H1 (cell line): ENCODE measurements at places on chromosomes 4 and X. TPM values are rescaled to one million over a fixed set of nuclear protein-coding genes. Genes with fewer than 3 reads are reported as not detected.

Gene CXorf38
- 6.4 and 7.2 TPM in 2 replicates for total RNA-seq

Gene ENOX2
- total RNA-seq: 10.9 and 12.3 TPM in 2 replicates

Gene SPARCL1
- total RNA-seq: 0.48 and 0.78 TPM in 2 replicates

- H3K27ac ChIP-seq: no peak overlapping the region
- H3K4me1 ChIP-seq: no peaks in the 10 kb centered on the region; the same call in 1 of the 2 replicates
- no peak overlapping the region for H3K4me3 ChIP-seq
- no peaks in the 10 kb centered on the region for H3K36me3 ChIP-seq
- no peak for DNase-seq
- H3K27me3 ChIP-seq: no peaks in the 10 kb centered on the region
These were observed 33.4 kb upstream of the MAGEC2 start for GRCh38 chrX:142238536-142238935.

DNA sequence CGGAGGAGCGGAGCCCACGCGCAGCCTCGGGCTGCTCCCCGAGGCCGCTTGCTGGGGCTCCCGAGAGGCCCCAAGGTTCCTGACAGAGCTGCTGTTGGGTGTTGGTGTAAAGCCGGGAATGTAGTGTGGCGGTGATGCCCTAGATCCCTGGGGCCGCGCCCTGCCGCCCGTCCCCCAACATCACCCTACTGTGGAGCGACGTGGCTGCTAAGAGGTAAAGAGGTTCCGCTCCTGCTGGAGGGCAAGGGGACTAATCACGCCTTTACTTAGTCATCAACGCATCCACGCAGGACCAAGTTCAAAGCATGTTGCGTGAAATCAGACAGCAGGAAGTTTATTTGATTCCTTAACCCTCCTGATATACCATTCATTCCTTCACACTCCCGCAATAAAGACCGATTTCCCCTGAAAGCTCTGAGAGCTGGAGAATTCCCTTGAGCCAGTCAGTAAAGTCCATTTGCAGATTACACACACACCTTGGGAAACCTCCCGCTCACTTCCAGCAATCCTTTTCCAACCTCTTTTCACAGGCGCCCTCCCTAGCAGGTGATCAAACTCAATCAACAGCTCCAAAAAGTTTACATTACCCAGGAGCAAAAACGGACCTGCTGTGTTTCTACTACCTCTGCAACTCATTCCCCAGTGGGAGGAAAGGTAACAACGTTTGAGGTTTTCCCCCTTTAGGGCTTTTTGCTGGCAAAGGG, 579 bp upstream of the GABRA2 start:
- H3K4me3 ChIP-seq: peak overlapping the region; percentile 82
- H3K4me1 ChIP-seq: peaks cover 4% of the 10 kb centered on the region; the same call in 1 of the 2 replicates
- H3K36me3 ChIP-seq: no peaks in the 10 kb centered on the region
- peaks cover 24% of the 10 kb centered on the region for H3K27me3 ChIP-seq

GRCh38 chr4:19728773-19729172, 522.9 kb upstream of the SLIT2 start:
- no peaks in the 10 kb centered on the region for H3K4me1 ChIP-seq
- H3K36me3 ChIP-seq: no peaks in the 10 kb centered on the region
- no peak for DNase-seq
- H3K27me3 ChIP-seq: no peaks in the 10 kb centered on the region

DNA sequence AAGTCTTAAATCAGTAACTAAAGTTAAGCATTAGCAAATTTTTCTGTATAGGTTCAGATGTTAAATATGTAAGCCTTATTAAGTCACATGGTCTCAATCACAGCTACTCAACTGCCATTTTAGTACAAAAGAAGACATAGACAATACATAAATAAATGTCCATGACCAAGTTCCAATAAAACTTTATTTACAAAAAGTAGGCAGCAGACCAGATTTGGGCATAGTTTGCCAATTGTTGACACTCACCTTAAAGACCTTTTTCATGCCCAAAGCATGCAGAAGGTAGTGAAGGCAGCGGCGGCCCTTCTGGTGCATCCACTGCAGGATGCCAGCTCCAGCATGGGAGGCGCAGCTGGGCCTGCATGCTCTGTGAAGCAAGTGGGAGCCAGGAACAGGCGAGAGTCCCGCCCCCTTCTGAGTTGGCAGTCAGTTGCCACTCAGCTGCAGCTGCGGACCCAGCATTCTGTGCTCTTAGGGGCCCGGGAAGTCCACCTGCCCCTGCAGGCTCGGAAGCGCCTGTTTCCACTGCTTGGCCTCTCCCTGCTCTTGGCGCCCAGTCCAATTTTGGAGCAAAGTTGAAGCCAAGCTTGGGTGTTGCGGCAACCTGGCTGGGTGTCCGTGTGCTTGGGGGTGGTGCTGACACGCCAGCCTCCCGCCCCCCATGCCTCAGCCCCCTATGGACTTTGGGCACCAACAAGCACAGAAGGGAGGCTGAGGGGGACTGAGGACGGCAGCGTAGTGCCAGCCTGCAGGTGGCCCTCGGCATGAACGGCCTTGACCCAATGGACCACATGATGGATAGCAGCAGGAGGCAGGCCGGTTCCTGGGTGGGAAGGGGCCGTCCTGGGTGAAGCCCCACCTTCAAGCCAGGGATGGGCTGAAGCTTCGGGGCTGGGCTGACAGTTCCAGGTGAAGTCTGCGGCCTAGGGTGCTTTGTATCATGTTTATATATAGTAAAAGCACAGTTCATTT, 42.4 kb upstream of the PABPC4L start:
- H3K36me3 ChIP-seq: no peaks in the 10 kb centered on the region
- no peak for DNase-seq
- no peaks in the 10 kb centered on the region for H3K4me1 ChIP-seq
- no peaks in the 10 kb centered on the region for H3K27me3 ChIP-seq

DNA sequence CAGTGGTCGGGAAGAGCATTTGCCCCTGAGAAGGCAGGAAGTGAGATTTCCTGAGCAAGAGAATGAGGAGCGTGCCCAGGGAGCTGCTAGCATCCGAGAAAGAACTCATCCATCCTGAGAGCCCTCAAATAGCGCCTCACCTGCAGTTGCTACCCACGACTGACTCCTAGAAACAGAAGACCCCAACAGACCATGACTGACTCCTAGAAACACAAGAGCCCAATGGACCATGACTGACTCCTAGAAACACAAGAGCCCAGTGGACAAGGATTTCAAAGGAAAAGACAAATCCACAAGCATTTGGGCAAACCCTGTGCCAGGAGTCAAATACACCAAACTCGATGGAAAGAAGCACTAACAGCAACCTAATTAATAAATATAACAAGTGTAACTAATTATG, 575.2 kb upstream of the FRG1 start:
- H3K27me3 ChIP-seq: no peaks in the 10 kb centered on the region
- no peaks in the 10 kb centered on the region for H3K4me1 ChIP-seq
- H3K27ac ChIP-seq: no peak overlapping the region

DNA sequence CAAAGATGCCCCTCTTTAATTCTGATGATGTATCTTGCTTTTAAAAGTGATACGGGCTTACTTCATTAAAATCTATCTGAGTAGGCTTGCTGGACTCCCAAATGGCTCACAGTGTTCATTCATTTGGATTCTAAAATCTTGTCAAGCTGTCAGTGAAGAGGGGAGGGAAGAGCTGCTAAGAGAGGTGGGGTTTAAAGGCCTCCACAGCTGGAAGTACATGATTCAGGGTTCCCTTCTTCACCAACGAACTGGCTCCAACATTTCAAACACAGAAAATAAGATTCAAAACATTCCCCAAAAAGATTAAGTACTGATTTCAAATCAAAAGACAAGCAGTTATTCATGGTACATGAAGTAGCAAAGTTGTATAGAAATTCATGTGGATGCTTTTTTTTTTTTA, 133.0 kb upstream of the NAP1L5 start:
- no peak overlapping the region for H3K4me3 ChIP-seq
- H3K36me3 ChIP-seq: no peaks in the 10 kb centered on the region
- no peaks in the 10 kb centered on the region for H3K27me3 ChIP-seq
- no peak for DNase-seq
- H3K27ac ChIP-seq: no peak overlapping the region
- H3K4me1 ChIP-seq: no peaks in the 10 kb centered on the region

GRCh38 chrX:110241816-110242215, 76.1 kb downstream of the AMMECR1 start:
- no peaks in the 10 kb centered on the region for H3K27me3 ChIP-seq
- no peak overlapping the region for H3K4me3 ChIP-seq
- no peak for DNase-seq
- no peaks in the 10 kb centered on the region for H3K36me3 ChIP-seq
- H3K4me1 ChIP-seq: no peaks in the 10 kb centered on the region

DNA sequence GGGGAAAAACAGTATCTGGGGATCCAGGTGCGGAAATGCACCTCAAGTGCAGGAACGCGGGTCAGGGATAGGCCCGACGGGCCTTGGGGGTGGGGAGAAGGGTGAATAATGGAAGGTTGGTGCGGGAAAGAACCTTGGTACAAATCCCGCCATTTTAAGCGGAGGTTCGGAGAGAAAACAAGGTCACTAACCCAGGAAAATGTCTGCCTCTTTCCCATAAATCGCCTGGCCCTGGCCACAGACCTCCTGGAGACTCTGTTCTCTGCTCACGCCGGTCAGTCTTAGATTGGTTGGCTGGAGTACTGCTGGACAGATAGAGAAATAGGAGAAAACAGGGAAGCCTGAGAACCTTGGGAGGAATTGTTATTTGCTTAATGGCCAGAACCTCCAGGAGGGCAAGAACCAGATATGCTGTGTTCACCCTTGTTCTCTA, 897 bp upstream of the FBXL5 start:
- peak overlapping the region; percentile 63 for H3K4me3 ChIP-seq
- peaks cover 8% of the 10 kb centered on the region; the same call in 1 of the 2 replicates for H3K4me1 ChIP-seq
- H3K27ac ChIP-seq: peak overlapping the region; percentile 100
- peak; percentile 75 for DNase-seq

DNA sequence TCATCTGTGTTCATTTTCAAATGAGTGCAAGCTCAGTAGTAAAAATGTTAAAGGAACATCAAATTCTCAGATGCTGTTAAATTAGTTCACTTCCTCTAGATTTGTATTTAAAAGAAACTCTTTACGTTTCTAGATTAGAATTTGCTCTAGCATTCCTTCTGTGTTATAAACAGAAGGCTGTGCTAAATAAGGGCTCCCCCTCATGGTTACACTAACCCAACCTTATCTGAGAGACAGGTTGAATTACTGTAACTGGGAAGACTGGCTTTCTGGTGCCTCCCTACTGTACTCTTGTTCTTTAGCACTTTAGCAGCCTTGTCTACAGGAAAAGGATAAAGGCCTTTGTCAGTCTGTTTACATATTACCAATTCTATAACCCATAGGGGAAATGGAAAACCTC, 56.8 kb downstream of the RXFP1 start:
- H3K27ac ChIP-seq: no peak overlapping the region
- H3K36me3 ChIP-seq: no peaks in the 10 kb centered on the region
- H3K27me3 ChIP-seq: no peaks in the 10 kb centered on the region
- peaks cover 2% of the 10 kb centered on the region for H3K4me1 ChIP-seq

DNA sequence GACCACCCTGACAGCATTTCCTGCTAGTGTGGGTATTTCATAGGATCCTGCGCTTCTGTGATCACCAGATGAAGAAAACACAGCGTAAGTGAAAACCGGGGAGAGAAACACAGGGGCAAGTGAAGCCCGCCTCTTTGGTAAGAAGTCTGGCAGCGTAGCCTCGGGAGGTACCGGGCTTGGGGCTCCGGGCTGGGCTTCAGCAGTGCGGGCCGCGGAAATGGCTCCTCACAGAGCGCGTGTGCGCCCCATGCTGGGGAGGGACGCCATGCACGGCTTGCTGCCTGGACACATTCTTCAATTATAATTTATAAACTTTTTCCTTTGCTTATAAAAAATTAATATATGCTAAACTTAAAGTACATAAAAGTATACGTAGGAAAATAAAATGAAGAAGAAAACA, 151.5 kb downstream of the AFAP1 start:
- DNase-seq: no peak
- H3K27me3 ChIP-seq: no peaks in the 10 kb centered on the region
- H3K4me3 ChIP-seq: no peak overlapping the region
- H3K4me1 ChIP-seq: no peaks in the 10 kb centered on the region

GRCh38 chrX:123673813-123674212, 59.0 kb downstream of the THOC2 start:
- no peaks in the 10 kb centered on the region for H3K4me1 ChIP-seq
- no peak for DNase-seq
- no peaks in the 10 kb centered on the region for H3K36me3 ChIP-seq
- H3K27ac ChIP-seq: no peak overlapping the region

GRCh38 chrX:12978205-12979025, 3.5 kb downstream of the TMSB4X start:
- no peaks in the 10 kb centered on the region for H3K36me3 ChIP-seq
- H3K4me1 ChIP-seq: no peaks in the 10 kb centered on the region
- no peaks in the 10 kb centered on the region for H3K27me3 ChIP-seq
- H3K27ac ChIP-seq: no peak overlapping the region; the same call in 1 of the 2 replicates

DNA sequence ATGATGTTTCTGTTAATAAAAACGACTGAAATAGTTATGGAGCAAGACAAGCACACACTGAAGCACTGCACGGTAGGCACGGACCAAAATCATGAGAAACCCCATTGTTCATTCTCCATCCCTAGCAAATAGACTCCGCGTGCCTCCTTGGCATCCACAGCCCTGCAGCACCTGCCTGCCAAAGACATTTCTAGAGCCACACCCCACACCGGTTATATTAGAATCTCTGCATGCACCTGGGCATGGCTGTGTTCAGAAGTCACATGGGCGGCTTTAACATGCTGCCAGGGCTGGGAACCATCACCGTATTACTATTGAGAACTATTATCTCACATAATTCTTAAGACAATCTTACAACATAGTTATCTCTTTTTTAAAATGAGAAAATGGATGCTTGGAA, 5.9 kb downstream of the PDLIM3 start:
- DNase-seq: no peak
- peaks cover 5% of the 10 kb centered on the region; the same call in 1 of the 2 replicates for H3K27me3 ChIP-seq
- no peak overlapping the region for H3K4me3 ChIP-seq
- no peak overlapping the region for H3K27ac ChIP-seq
- no peaks in the 10 kb centered on the region for H3K36me3 ChIP-seq

DNA sequence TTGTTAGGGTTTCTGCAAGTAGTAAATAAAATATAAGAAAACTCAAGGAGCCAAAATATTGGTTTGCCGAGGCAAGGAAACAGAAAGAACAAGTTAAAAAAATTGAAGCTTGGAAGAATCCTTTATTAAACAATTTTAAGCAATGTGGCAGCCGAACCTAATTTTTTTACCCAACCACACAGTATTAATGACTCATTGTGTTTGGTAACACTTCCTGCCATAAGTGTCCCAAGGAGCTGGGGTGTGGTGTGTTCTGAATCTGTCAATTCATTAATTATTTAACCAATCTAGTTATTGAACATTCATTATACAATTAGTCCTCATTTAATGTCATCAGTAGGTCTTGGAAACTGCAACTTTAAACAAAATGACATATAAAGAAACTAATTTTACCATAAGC, 19.3 kb upstream of the CPE start:
- H3K4me1 ChIP-seq: no peaks in the 10 kb centered on the region
- no peak overlapping the region for H3K27ac ChIP-seq
- no peak for DNase-seq
- H3K36me3 ChIP-seq: no peaks in the 10 kb centered on the region
